Left renal pelvis (tissue), 4 donors: ENCODE measurements at places on chromosomes 4 and X. TPM values are rescaled to one million over a fixed set of nuclear protein-coding genes. Genes with fewer than 3 reads are reported as not detected.

ADRA2C gene
- 8.0 TPM for polyA plus RNA-seq

ZIC3 gene
- not detected for polyA plus RNA-seq

ASB11 gene
- 0.05 TPM for polyA plus RNA-seq

MUC7 gene
- polyA plus RNA-seq = 0.24 TPM

CT45A7 gene
- not detected for polyA plus RNA-seq

CSAG2 gene
- polyA plus RNA-seq = not detected

CCDC110 gene
- polyA plus RNA-seq = 1.5 TPM

STAP1 gene
- not detected for polyA plus RNA-seq

FAM47A gene
- polyA plus RNA-seq = not detected

PDE6B gene
- 48.6 TPM for polyA plus RNA-seq

PCDH7 gene
- polyA plus RNA-seq = 21.1 TPM

CXCL11 gene
- 0.40 TPM for polyA plus RNA-seq

CTAG2 gene
- not detected for polyA plus RNA-seq

KDM5C gene
- 76.5 TPM for polyA plus RNA-seq

ETDB gene
- not detected for polyA plus RNA-seq

FABP2 gene
- 1.2 TPM for polyA plus RNA-seq

LRCH2 gene
- polyA plus RNA-seq = 17.3 TPM

CENPVL3 gene
- 2.1 TPM for polyA plus RNA-seq

CSAG3 gene
- polyA plus RNA-seq = not detected

RNF150 gene
- 22.2 TPM for polyA plus RNA-seq

ZNF81 gene
- 8.3 TPM for polyA plus RNA-seq

CLGN gene
- 4.7 TPM for polyA plus RNA-seq

VAMP7 gene
- polyA plus RNA-seq = 51.3 TPM

RADX gene
- polyA plus RNA-seq = 5.1 TPM

TCEAL7 gene
- 32.7 TPM for polyA plus RNA-seq
